ENCODE measurements at places on chromosomes 6 and 20.

DNA sequence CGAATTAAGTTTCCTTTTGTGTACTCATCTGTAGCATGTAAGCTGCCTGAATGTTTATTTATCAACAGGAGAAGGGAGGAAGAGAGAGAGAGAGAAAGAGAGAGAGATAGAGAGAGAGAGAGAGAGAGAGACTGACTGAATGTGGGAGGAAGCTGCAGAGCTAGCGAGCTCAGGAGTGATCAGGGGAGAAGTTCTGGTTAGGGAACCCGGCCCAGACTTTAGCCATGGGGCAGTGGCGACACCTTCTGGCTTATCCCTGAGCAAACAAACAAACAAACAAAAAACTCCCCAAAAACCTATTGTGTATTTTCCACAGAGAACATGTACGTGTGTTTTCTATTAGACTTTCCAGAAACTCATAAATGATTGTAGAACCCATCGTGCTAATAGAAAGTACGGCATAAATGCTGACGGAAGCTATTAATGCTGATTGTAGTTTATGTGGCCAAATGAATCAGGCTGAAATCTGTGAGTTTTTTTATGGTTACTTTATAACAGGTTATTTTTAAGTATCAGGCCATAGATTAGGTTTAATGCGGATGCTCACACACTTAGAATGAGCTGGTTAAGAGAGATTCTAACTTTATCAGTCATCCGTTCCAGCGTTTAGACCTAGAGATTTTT is 92.8 kb downstream of the CLIC5 start:
- DNase-seq = peak; percentile 69
- H3K27me3 ChIP-seq = no peaks in the 10 kb centered on the region
- H3K27ac ChIP-seq = peak overlapping the region; percentile 47

DNA sequence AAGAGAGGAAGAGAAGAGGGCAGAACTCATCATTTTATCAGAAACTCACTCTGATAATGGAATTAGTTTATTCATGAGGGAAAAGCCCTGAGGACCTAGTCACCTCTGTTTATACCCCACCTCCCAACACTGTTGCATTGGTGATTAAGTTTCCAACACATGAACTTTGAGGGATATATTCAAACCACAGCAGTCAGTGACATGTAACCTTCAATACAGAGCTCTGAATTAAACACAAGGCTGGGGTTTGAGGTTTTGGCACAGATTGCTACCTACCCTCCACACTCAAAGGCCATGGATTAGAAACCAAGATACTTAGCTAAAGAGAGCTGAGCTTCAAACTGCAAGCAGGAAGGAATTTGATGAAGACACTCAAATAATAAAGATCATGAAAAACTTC is 48.5 kb upstream of the MOCS1 start:
- DNase-seq = no peak
- no peak overlapping the region for H3K4me3 ChIP-seq
- peaks cover 29% of the 10 kb centered on the region for H3K27me3 ChIP-seq
- no peaks in the 10 kb centered on the region for H3K4me1 ChIP-seq
- no peaks in the 10 kb centered on the region for H3K36me3 ChIP-seq

- H3K36me3 ChIP-seq = no peaks in the 10 kb centered on the region
- peaks cover 15% of the 10 kb centered on the region for H3K27me3 ChIP-seq
- no peak for DNase-seq
- H3K4me1 ChIP-seq = peaks cover 5% of the 10 kb centered on the region
These were observed 36.5 kb upstream of the PHACTR3 start for GRCh38 chr20:59567585-59568508.

- no peak for DNase-seq
- no peak overlapping the region for H3K27ac ChIP-seq
- no peaks in the 10 kb centered on the region for H3K36me3 ChIP-seq
These were observed 45.3 kb downstream of the ZNF292 start for GRCh38 chr6:87200469-87201175.

DNA sequence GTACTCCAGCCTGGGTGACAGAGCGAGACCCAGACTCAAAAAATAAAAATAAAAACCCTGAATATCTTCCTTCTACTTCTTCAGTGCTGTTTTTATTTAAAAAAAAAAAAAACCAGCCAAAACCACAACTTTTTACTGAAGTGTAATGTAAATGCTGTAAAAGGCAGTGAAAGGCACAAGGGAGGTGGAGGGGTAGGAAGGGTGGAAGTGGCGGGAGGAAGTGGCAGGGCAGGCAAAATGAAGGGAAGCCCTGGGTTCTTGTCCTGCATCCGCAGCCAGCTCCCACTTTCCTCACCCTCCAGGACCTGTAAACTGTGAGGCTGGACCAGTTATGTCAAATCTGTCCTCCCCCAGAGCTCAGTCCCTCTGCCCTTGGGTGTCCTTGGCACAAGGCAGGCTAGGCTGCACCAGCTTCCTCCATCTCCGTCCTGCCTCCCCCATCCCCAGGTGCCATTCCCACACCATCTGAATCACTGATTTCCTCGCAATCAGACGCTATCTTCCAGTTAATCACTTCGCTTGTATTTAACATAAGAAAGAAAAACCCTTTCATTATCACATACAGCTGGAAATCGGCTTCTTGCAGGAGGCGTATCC is 13.7 kb upstream of the PANK2 start:
- no peaks in the 10 kb centered on the region for H3K27me3 ChIP-seq
- no peak for DNase-seq
- peaks cover 6% of the 10 kb centered on the region for H3K36me3 ChIP-seq
- H3K27ac ChIP-seq = peak overlapping the region; percentile 14
- H3K4me1 ChIP-seq = peaks cover 24% of the 10 kb centered on the region

GRCh38 chr6:29834564-29835436 is 7.2 kb downstream of the HLA-G start:
- no peak overlapping the region for H3K4me3 ChIP-seq
- H3K27me3 ChIP-seq = peaks cover 76% of the 10 kb centered on the region
- DNase-seq = no peak
- peaks cover 6% of the 10 kb centered on the region for H3K4me1 ChIP-seq
- H3K36me3 ChIP-seq = no peaks in the 10 kb centered on the region
- no peak overlapping the region for H3K27ac ChIP-seq

GRCh38 chr20:14950633-14951032 is 613.2 kb upstream of the FLRT3 start:
- no peak overlapping the region for H3K27ac ChIP-seq
- H3K36me3 ChIP-seq = no peaks in the 10 kb centered on the region
- no peak overlapping the region for H3K4me3 ChIP-seq
- no peaks in the 10 kb centered on the region for H3K27me3 ChIP-seq

All from natural killer cell treated with Interleukin-12 subunit alpha and Interleukin-12 subunit beta and Interleukin-15 and Interleukin-18, amount 100 ng/mL, for 72 hours (primary cell).